ENCODE measurements at places on chromosomes 1 and 21.
A peak's percentile ranks its signal among the peaks of the same experiment; 100 is the strongest.

GRCh38 chr1:25184001-25184762 lies 48.1 kb downstream of the SYF2 start:
- DNase-seq = no peak

DNA sequence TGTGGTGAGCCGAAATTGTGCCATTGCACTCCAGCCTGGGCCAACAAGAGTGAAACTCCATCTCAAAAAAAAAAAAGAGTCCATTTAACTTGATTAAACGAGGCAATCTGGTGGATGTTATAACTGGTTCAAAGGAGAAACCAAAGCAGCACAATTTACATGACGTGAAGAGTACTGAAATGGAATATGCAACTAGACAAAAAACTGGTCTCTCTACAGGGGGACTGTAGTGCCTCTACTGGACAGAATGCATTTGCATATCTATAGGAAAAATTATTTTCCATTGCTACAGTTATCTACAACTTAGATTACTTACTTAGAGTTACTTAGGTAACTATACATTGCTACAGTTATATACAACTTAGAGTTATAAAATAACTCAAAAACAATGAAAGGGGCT lies 2.7 kb upstream of the CAPN2 start:
- DNase-seq = no peak

- no peak for DNase-seq
Measured at GRCh38 chr1:147083919-147084272, 88.4 kb downstream of the PRKAB2 start.

DNA sequence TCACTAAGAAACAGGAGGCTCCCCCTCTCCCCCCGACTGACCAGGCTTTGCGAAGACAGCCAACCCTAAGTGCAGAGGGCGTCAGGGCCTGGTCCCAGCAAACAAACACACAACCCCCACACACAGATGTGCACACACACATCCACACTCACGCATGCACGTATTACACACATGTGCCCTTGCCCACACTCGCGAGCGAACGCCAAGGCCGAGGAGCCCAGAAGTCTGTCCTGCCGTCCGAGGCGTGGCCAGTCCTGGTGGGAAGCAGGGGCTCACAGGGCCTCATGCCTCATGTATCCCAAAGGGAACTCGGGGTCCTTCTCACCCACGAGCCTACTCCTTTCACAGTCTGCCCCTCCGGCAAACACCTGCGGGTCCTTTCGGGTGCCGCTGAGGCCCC lies 2.0 kb downstream of the SDF4 start:
- DNase-seq = no peak

- DNase-seq = no peak
Measured at GRCh38 chr1:151238467-151238739, 16.1 kb upstream of the PSMD4 start.

GRCh38 chr21:45747233-45747766 lies 103.8 kb downstream of the PCBP3 start:
- no peak for DNase-seq

- peak; percentile 18 for DNase-seq
Measured at GRCh38 chr1:86155051-86155806, 1.3 kb downstream of the COL24A1 start.

DNA sequence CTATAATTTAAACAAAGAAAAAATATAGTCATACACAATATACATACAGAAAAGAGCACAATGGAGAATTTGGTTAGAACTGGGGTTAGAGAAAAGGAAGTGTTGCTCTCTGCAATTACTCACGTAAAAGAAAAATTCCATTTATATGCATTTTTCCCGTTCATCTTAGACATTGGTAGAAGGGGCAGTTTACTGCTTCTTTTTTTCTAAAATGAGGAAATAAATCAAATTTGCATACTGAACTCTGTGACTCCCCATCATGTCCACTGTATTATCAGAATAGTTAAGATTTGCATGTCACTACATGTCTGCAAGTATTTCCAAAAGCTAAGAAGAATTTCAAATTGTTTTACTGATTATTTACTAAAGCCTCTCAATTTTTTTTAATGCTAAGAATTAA lies 44.1 kb upstream of the C1orf105 start:
- no peak for DNase-seq

Measured in tibial nerve (tissue), 4 donors.